ENCODE measurements at places on chromosomes 4 and X.

DNA sequence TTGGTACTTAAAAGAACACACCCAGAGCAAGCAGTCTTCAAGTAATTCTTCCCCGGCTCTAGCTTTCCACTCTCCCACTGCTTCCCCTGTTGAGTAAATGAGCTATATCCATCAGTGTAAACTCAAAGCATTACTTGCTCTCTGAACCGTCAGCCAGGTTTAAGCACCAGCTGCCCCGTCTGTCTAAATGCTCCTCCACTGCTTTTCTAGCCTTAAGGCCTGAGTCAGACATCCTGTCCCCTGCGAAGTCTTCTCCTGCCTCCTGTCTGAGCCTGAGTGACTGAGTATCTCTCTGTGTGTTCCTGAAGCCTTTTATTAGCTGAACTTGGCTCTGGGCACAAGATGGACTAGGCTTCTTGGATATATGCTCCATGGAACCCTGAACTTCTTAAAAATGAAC, 205.1 kb downstream of the STK32B start:
- no peak for DNase-seq

DNA sequence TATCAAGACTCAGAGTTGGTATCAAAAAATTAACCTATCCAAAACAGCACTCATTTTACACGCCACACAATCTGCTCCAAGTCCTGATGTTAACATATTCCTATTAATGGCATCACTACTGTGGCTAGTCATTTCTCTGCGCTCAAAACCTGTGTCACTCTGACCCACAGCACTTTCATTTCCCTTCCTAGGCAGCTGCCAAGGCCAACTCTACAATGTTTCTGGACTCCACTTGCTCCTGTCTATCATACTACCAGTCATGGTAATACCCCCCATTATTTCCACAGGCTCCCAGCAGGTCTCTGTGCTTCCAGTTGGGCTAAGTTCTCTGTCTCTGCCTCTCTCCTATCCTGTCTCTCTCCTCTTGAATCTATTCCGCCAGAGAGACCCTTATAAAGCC, 323.6 kb downstream of the NR3C2 start:
- DNase-seq = no peak

DNA sequence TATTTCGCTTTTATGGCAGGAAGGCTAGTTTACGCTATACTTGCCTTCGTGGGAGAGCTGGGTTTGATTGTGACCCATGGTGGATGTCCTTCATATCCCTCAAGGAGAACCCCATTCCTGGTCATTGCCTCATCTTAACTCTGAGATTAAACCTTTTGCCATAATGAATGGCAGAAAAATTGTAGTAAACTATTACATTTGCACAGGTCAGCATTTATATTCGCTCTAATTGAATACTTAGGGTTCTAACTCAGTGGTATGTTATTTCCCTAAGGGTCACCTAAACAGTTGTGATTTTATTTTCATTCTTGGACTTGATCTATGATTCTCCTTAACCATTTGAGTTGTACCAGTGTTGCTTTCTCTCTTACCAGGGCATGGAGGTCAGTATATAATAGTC, 13.4 kb downstream of the PDK3 start:
- no peak for DNase-seq

GRCh38 chr4:1400831-1401408, 5.3 kb downstream of the NKX1-1 start:
- no peak for DNase-seq

GRCh38 chr4:134627366-134627765, 425.8 kb upstream of the PABPC4L start:
- no peak for DNase-seq

GRCh38 chr4:7894098-7894676, 45.5 kb downstream of the AFAP1 start:
- DNase-seq = no peak

GRCh38 chr4:56186808-56187523, 200.3 kb downstream of the AASDH start:
- no peak for DNase-seq

DNA sequence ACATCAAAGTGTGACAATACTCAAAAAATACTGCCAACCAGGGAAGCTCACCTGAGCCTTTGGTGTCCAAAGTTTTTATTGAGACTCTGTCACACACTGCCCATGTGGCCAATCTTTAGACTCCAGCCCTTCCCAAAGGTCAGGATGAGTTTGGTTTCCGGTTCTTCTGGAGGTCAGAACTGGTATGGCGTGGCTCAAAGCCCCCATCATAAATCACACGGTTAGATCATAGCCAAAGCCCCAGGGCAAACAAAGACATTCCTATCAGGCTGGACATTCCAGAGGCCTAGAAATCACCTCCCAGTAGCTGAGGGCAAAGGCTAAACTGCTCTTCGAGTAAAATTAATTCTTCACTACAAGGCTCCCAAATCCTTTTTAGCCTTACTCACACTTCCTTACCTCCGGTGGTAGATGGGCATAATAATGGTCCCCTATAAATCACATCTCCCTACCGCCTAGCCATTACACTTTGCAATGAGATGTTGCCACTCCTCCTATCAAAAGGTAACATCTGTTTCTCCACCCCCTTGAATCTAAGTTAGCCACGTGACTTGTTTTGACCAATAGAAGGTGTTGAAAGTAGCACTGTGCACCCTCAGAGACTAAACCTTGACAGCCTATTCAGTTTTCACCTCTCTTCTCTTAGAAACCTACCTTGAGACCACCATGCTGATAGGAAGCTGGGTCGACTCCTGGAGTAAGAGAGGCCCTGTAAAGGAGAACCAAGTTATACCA, 137.8 kb upstream of the DUSP21 start:
- no peak for DNase-seq

All from NCI-H2107 (cell line).